ENCODE measurements at places on chromosomes 6 and 20.
A peak's percentile ranks its signal among the peaks of the same experiment; 100 is the strongest.

GRCh38 chr20:63483834-63484233 lies 11.4 kb upstream of the KCNQ2 start:
- DNase-seq = no peak

DNA sequence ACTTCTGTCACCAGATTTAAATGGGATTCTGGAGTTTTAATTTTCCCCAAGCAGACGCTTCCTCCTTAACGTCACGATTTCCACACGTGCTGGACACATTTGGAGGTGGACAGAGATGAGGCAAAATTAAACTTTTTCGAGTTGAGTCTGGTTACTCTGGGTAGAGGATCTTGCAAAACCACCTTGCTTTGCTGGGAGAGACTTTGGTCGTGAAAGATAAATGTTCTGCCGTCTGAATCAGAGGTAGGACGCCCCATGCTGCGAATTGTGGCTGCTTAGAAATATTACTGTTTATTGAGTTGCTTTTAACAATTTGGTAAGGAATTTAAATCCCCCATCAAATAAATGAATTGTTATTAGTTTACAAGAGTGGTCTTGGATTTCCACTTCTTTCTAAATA lies 46.8 kb downstream of the CTCFL start:
- DNase-seq = no peak

GRCh38 chr6:115882174-115882573 lies 178.5 kb downstream of the FRK start:
- no peak for DNase-seq

DNA sequence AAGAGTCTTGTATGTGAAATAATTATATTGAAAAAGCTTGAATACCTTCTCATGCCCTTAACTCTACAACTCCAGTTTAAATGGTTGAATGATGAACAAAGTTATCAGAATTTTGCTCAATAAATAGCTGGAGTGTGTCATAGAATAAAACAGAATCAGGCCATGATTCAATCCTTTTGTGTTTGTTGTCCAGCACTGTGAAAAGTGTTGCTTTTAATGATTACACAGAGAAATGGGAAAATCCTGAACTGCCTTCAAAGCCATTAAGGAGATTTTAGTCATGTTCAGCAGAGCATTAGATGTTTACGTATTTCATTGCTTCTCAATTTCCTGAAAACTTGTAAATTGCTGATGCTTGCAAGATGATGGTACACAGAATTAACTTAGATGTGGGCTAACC lies 262.9 kb upstream of the BTBD3 start:
- no peak for DNase-seq

GRCh38 chr20:40082436-40082835 lies 606.6 kb downstream of the MAFB start:
- no peak for DNase-seq

DNA sequence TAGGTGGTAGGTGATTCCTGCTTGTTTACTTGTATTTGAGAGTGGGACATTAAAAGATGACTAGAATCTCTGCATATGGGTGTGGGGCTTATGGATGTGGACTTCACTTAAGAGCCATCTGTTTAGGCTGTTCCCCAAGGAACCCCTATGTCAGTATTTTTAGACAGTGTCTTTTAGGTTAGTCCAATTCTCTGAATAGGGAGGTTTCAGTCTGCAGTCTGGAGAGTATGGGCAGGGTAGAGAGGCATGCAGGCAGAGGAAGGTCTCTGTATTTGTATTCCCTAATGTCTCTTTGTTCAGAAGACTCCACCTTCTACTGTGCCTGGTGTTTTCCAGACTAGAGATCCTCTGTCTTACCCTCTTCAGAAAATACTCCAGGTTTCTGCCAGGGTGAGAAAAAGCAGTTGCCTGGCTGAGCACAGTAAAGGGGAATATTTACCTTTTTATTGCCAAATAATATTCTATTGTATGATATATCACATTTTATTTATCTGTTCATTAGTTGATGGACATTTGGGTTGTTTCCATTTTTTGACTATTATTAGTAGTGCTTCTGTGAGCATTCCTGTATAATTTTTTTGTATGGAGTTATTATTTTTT lies 19.1 kb downstream of the SLX4IP start:
- no peak for DNase-seq

- no peak for DNase-seq
Observed at GRCh38 chr6:153027480-153027879, 25.0 kb upstream of the MTRF1L start.

DNA sequence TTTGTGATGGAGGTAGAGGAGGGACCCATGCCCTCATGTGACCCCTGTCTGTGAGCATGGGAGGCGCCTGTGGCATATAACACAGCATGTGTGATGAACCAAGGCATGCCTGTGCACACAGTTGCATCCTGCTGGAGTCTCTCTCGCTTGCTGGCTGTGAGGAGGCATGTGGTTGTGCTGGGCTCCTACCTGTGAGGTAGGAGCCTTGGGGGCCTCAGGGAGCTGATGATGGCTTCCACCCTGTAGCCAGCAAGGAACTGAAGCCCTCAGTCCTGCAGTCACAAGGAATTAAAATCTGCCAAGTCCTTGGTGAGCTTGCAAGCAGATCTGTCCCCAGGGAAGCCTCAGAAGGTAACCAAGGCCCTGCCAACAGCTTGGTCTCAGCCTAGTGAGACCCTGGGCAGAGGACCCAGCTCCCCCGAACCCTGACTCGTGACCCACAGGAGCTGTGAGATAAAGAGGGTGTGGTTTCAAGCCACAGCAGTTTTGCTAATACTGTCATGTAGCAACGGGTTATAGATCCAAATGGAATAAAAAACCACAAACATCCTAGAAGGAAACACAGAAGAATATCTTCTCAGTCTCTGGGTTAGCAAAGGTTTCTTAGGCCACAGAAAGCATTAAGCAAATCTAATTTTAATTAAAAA lies 145.7 kb downstream of the WDR27 start:
- DNase-seq = no peak

DNA sequence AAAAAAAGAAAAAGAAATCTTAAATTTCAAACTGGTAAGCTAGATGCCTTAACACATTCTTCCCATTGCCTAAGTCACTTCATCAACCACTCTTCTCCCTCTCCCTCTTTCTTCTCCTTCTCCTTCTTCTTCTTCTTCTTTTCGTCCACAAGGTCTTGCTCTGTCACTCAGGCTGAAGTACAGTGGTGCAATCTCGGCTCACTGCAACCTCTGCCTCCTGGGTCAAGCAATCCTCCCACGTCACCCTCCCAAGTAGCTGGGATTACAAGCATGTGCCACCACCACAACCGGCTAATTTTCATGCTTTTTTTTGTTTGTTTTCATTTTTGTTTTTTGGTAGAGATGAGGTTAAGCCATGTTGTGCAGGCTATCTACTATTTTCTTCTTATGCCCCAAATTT lies 60.2 kb downstream of the GPR63 start:
- DNase-seq = no peak

- DNase-seq = no peak
Observed at GRCh38 chr6:124226396-124226795, 422.7 kb downstream of the NKAIN2 start.

- peak; percentile 73 for DNase-seq
Observed at GRCh38 chr6:27251606-27252251, 4.2 kb downstream of the PRSS16 start.

DNA sequence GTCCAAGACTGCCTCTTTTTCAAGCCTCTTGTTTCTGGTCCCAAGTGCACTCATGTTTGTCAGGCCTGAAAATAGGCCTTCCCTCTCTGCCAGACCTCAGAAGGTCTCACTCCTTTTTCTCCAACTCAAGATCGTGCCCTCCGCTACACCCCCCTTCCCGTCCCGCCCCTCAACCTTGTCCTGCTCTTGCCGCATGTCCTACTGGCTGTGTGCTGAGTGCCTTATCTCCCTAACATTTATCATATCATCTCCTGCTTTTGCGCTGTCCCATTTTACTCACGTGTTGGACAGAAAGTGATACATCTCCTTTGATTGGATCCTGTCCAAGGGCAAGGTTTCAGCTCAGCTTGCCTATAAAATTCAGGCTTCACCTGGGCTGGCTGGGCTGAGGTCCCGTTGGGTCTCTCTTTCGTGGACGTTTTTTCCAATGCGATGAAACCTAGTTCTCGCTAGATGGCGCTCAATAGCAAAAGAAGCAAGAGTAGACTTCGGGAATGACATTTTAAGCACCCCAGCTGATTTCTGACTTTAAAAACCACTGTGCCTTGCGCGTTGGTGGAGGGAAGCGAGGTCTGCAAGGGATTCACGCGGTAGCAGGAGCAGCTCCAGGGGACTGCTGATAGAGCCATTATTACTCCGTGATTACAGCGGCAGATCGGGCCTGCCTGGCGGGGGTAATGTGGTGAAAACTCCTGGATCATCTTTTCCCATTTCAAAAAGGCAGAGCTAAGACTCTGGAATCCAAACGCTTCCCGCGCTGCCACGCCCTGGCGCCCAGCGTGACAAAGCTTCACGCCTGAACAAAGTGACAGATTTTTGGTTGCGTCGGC lies 137.6 kb downstream of the IMPG1 start:
- peak; percentile 46 for DNase-seq

DNA sequence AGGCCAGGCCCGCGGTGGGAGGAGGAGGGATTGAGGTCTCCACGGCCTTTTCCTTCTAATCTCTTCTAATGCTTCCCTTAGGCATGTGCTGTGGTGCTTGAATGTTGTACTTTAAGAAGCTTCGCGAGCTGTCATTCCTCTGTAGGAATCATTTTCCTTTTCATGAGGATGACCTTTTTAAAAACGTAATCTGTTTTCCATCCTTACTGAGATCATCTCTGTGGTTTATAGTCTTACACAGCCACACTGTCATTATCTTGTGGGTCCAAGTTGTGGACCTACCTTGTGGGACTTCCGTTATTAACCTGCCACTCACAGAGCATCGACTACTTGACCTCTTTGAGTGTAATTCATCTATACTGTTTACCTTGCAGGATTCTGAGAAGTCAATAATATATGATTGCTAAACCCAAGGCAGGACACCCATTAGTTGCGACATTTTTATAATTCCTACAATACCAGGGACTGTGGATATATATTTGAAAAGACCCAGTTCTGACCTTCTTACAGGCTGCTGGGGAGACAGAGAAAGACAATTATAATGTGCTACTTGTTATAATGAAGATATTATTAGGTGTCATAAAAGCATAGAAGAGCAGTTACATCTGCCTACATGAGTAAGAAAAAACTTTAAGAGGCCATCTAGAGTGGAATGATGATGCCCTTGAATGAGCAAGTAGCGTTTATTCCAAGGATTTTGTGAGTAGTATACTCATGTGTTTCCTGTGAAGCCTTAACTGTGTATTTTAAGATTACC lies 842 bp downstream of the SLC25A27 start:
- DNase-seq = no peak

DNA sequence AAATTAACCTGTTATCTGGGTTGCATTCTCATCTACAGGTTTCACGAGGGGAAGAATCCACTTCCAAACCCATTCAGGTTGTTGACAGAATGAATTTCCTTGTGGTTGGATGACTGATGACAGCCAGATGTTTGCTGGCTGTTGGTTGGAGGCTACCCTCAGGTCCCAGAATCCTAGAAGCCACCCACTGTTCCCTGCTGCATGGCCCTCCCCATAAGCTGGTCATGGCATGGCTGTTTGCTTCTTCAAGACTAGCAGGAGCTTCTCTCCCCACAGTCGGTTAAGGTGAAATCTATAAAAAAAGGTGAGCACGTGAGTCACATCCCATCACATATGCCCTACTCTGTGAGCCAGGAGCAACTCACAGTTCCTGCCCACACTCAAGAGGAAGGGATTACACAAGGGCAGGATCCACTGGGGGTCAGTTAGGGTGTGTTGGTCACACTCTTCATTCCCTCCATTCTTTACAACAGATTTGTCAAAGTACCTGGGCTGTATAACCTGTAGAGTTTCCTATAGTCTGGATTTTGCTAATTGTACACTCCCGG lies 19.5 kb upstream of the RPS10 start:
- DNase-seq = no peak

- DNase-seq = no peak
Observed at GRCh38 chr6:7282097-7282906, 30.7 kb downstream of the SSR1 start.

- no peak for DNase-seq
Observed at GRCh38 chr6:96913621-96914020, 10.9 kb upstream of the KLHL32 start.

DNA sequence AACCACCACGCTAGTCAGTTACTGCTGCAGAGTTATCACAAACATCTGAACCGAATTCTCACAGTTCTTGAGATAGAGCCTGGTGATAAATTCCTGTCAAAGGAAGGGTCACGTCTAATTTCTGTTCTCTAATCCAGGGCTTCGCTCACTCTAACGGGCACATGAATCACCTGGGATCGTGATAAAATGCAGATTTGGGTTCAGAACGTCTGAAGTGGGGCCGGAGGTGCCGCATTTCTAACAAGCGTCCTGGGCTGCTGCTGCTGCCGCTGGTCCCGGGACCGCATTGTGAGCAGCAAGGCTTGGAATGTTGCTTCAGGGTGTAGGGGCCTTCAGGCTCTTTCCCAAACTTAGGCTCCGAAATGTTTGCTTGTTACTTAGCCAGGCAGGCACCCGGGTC lies 264.1 kb downstream of the CDC5L start:
- DNase-seq = no peak

DNA sequence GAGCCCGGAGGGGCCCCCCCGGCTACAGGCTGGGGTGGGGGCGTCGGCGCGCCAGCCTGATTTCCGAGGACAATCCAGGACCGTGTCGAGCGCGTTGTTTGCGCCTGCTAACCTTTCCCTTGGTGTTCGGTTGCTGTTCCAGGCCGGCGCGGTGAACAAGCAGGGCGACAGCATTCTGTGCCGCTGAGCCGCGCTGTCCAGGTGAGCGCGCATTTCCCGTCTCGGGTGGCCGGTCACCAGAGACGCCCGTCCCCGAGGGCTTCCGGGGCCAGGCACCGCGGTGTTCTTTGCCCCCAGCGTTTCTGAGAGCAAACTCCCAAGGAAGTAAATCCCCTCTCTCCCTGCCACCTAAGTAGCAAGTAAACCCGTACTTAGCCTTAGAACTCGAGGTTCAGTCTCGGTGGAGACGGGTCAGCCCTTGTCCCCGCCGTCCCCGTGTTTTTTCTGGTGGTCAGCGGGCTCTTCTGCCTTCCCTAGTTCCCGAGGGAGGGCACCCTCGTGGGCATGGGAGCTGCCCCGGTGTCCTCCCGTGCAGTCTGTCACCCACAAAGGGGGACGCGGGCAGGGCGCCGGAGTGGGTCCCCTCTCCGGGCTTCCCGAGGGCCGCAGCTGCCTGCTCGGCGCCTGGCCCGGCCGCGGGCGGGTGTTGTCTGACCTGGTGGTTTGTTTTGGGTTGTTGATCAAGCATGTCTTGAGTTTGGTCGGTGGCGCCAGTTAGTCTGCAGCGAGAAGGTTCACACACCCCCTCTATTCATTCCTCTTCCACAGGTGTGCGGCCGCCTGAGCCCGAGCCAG lies 1.5 kb downstream of the ID4 start:
- DNase-seq = no peak

- no peak for DNase-seq
Observed at GRCh38 chr6:139586273-139586672, 211.8 kb upstream of the CITED2 start.

GRCh38 chr6:42961020-42961470 lies 491 bp downstream of the GNMT start:
- DNase-seq = no peak

GRCh38 chr20:13139459-13140150 lies 81.5 kb upstream of the ISM1 start:
- DNase-seq = no peak

DNA sequence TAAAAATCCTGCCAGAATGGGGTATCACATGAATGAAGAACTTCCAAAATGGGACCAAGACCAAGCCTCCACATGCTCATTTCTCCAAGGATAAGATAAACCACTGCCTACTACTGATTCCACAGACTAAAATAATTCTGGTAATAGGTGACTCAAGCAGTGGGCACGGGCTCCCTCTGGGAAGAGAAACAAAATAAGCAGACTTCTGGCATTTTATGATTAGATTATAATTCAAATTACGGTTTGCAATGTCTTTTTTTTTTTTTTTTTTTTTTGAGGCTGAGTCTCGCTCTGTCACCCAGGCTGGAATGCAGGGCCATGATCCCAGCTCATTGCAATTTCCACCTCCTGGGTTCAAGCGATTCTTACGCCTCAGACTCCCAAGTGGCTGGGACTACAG lies 16.0 kb downstream of the UQCC1 start:
- no peak for DNase-seq

Data from CD4-positive, alpha-beta T cell treated with Interleukin-12 subunit alpha and Interleukin-12 subunit beta, for 1 hour (primary cell).